ENCODE measurements at places on chromosomes 6 and 20.

DNA sequence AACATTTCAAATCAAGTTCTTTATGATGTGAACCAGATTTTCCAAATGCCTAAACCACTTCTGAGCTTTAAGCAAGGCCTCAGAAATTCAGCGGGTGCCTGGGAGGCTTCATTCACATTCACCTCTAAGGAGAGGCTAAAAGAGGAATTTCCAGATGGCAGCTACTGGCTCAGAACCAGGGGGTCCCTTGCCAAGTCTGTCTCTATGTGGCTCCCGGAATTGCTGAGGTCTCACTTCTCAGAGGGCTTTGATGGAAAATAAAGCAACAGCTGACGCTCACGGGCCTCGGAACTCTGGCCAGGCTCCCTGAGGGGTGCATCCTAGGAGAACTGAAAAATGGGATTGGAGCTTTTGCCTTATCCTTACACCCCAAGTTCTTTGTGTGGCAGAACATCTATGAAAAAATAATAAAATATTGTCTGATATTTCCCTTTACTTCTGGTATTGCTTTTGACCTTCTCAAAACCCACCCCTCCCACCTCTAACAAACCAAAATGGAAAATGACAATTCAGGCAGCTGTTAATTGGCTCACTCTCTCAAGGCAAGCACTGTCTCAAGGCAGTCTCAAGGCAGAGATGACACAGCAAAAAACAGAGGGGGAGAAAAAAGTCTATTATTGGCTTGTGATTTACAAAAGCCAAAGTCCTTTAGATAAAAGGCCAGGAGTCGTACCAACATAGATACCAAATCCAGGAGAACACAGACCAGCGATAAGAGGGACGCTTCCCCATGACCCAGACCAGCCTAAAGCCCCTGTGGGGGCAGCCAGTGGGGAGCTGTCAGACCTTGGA, 21.8 kb upstream of the LRRN4 start:
- DNase-seq: no peak

DNA sequence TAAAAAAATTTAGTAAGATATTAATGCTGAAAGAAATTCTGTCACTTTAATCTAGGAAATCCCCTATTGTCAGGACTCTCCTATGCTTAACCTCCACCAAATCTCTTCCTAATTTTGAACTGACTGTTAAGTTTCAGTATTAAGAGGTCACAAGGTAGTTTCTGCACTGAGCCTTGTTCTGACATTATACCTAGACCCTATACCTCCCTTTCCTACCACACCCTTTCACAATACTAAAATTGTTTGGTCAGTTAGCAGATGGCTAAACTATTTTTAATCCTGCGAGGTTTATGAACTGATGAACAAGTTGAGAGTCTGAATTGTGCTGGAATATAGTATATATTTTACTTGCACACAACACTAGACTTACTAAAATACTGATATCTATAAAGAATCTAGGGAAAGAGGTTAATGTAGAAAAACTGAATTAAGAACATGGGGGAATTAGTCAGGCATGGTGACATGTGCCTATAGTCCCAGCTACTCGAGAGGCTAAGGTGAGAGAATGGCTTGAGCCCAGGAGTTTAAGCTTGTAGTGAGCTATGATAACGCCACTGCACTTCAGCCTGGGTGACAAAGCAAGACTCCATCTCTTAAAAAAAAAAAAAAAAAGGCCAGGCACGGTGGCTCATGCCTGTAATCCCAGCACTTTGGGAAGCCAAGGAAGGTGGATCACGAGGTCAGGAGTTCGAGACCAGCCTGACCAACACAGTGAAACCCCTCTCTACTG, 51.5 kb downstream of the HBS1L start:
- DNase-seq: no peak

DNA sequence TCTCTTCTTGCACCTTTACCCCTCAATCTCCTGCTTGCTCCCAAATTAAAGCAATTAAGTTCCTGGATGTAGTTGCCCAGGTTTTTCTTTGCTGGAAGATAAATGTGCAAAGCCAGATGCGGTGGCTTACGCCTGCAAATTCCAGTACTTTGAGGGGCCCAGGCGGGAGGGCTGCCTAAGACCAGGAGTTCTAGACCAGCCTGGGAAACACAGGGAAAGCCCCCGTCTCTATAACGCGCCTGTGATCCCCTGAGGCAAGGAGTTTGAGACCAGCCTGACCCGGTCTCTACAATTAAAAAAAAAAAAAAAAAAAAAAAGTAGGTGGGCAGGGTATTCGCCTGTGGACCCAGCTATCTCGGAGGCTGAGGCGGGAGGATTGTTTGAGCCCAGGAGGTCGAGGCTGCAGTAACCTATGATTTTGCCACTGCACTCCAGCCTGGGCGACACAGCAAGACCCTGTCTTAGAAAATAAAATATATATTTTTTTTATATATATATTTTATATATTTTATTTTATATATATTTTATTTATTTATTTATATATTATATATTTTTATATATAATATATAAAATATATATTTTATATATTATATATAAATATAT, 461 bp upstream of the DCDC2 start:
- DNase-seq: no peak

GRCh38 chr20:58327211-58327610, 17.7 kb downstream of the RAB22A start:
- DNase-seq: no peak

DNA sequence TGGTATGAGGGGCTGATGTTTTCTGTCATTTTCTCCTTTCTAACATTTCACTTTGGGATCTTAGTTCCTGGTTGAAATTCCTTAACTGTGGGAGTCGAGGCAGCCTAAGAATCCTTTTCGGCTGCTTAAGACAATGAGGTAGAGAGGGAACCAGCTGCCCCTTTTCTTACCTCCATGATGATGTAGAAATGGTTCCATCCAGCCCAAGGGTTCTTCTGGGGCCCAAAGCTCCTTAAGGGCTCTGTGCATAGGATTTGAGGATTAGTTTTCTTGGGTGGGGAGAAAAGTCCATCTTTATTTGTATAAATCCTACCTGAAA, 33.5 kb downstream of the SYNJ2 start:
- no peak for DNase-seq

Measured in upper lobe of right lung (tissue), 1 donor.